ENCODE measurements at places on chromosomes 5 and 9.

GRCh38 chr5:84436866-84437265 is 52.2 kb upstream of the EDIL3 start:
- no peak for DNase-seq

- DNase-seq = no peak
Measured at GRCh38 chr5:115977096-115977495, 14.8 kb downstream of the LVRN start.

- no peak for DNase-seq
Measured at GRCh38 chr9:121674952-121675351, 23.5 kb downstream of the DAB2IP start.

- no peak for DNase-seq
Measured at GRCh38 chr5:16884595-16884994, 51.5 kb downstream of the MYO10 start.

- DNase-seq = no peak
Measured at GRCh38 chr5:148791334-148791667, 35.1 kb upstream of the ADRB2 start.

GRCh38 chr5:156655732-156656131 is 194.4 kb upstream of the PPP1R2B start:
- no peak for DNase-seq

- DNase-seq = no peak
Measured at GRCh38 chr5:36655161-36655560, 48.8 kb downstream of the SLC1A3 start.

- DNase-seq = no peak
Measured at GRCh38 chr5:179577286-179577960, 27.1 kb downstream of the RUFY1 start.

- DNase-seq = no peak
Measured at GRCh38 chr9:95876595-95876994, 1.1 kb downstream of the ERCC6L2 start.

- no peak for DNase-seq
Measured at GRCh38 chr5:163172540-163173338, 264.7 kb upstream of the CCNG1 start.

GRCh38 chr5:90613918-90614504 is 55.4 kb downstream of the ADGRV1 start:
- no peak for DNase-seq

- DNase-seq = no peak
Measured at GRCh38 chr9:87569008-87569509, 71.4 kb downstream of the DAPK1 start.
